ENCODE measurements at places on chromosomes 12 and 14.
A peak's percentile ranks its signal among the peaks of the same experiment; 100 is the strongest.

- DNase-seq, result no peak
These were observed 12.7 kb downstream of the CPSF6 start for GRCh38 chr12:69252033-69252432.

DNA sequence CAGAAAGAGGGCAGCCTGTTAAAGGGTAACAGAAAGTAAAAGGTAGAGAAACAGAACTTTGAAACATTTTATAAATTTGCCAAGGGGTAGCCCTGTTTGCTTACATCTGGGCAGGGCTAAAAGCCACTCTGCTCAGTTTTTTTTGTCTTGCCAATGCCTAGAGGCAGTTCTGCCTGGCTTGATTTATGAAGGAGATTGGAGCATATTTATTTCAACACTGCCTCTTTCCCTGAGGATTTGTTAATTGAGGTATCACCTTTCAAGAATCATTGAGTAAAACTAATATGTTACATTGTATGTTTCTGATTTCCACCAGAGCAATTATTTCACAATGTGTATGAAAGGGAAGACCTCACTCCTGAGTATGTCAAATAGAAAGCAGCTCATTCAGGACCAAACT is 160.8 kb downstream of the GXYLT1 start:
- DNase-seq, result no peak

GRCh38 chr12:4535092-4535491 is 3.6 kb upstream of the RAD51AP1 start:
- DNase-seq, result no peak

GRCh38 chr12:121300083-121300819 is 3.7 kb upstream of the CAMKK2 start:
- DNase-seq, result no peak

DNA sequence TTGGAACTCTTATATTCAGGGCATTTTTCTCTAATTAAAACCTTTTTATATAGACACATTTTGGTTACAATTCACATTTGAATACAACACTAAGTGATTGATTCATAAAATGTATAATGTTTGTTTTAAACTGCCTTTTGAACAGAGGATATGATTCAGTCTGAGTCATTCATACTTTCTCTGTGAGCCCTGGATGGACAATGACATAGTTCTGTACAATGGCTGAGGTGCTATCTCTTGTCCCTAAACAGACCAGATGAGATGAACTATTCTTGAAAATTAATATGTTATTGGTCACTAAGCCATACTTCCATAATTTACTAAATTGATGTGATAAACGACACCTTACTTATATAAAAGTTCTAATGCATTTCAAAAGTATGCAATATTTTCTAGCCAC is 199.7 kb upstream of the ATXN7L3B start:
- DNase-seq, result no peak

- no peak for DNase-seq
These were observed 58.1 kb upstream of the DHRS4 start for GRCh38 chr14:23895480-23895879.

DNA sequence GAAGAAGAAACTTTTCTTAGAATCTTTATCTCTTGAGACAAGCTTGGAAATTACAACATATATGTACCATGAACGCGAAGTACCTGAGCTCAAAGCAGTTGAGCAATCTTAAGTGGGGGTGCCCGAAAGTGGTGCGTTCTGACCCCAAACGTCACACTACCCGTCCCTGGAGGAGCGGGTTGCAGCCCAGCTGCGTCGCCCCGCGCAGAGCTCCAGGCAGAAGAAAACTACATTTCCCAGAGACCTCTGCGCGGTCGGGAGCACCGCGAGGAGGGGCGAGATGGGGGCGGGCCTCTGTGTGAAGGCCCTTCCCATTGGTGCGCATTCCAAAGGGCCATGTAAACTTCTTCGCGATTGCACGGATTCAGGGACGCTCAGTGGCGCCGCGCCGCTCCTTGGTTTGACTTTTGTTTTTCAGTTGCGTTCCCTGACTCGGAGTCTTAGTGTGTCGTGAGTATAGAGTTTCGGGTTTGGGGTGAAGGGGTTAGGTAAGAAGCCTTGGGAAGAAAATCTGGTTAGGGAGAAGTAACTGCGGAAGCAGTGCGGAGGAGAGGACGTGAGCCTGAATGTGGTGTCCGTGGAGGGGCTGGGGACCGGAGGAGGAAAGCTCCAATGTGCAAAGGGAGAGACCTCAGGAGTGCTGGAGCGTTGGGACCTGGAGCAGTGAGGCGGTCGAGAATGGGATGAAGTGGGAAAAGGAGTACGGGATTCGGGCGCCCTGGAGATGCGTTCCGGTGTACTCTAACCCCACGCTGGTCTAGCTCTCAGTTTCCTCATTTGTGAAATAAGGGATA is at the start of gene CCDC77:
Gene CCDC77 (plus strand): TSS at position 410 of the 794 bp plus-strand sequence. CDS start 7,740 bp downstream, outside the sequence.
- DNase-seq, result peak; percentile 80

Measured in HuH-7 (cell line).